ENCODE measurements at places on chromosomes 2 and 18. TPM values are rescaled to one million over a fixed set of nuclear protein-coding genes. Genes with fewer than 3 reads are reported as not detected.

The POMC gene
- 4.5 TPM for total RNA-seq

DNA sequence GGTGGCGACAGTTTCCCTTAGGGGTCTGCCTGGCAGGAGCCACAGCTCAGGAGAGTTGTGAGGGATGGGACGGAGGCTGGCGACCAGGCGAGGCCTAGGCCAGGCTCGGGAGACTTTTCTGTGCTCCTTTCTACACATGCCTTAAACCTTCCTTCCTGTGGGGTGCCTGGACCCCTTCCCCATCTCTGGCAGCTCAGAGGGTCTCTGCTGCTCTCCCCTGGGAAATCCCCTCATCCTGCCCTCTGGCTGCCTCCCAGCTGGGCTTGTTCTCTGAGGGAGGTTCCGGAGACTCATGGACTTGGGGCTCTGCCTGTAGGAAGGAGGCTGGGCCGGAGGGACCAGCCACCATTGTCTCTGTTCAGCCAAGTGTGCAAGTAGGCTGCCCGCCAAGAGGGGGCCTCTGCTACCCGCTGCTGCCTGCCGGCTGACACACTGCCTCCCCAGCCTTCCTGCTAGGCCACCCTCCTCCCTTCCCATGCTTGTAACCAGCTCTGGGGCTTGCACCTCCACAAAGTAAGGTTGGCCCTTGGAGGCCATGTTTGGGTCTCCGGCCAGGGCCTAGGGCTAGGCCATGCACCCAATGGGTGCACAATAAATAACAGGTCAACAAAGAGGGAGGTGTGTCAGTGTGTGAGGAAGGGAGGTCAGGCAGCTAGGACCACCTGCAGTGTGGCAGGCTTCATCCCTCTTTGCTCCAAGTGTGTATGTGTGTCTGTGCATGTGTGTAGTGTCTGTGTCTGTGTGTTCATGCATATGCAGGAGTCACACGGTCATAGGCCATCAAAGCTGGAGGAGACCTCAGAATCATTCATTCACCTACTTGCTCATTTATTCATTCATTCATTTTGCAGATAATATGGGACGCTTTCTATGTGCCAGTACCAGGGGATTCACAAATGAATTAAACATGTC is 28.8 kb downstream of the PSD4 start:
- peaks cover 23% of the 10 kb centered on the region for H3K4me1 ChIP-seq
- H3K27me3 ChIP-seq = no peaks in the 10 kb centered on the region

The VIT gene
- not detected for total RNA-seq

The VWA3B gene
- not detected for total RNA-seq

The SH3BP4 gene
- 0.52 TPM for total RNA-seq

DNA sequence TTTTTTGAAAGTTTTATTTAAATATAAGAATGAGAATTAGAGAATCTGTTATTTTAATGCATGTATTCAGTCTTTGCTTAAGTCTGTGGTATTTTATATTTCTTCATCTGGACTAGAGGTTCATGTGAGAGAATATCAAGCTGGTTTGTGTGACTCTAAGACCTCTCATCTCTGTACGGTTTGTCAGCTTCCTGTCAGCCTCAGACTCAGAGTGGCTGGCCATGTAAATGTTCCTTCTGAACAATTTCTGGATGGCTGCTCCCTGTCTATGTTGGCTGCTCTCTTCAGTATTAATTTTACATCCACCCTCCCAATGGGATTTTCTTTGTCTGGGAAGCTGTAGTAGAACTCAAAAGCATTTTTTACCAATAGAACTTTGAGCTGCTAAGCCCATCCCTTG is 225.3 kb upstream of the THUMPD2 start:
- no peak for DNase-seq
- H3K4me1 ChIP-seq = no peaks in the 10 kb centered on the region
- H3K4me3 ChIP-seq = no peak overlapping the region
- no peak overlapping the region for H3K27ac ChIP-seq

The AQP12B gene
- not detected for total RNA-seq

DNA sequence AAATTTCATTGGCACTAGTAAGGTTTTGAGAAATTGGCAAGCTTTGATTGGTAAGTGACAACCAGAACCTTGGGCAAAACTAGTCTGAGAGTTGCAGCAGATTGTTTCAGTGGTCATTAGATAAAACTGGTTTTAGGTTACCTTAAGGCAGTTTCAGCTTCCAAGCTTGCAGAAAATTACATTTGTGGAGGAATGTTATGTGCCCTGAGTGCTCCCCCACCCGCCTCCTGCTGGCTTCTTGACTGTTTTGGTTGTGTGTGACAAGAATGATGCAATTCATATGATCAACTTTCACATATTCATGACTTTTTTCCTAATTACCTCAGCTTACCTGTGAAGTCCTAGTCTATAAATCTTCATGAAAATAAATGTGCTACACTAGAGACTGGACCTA is 599.5 kb upstream of the ZNF804A start:
- H3K4me1 ChIP-seq = no peaks in the 10 kb centered on the region
- no peaks in the 10 kb centered on the region for H3K36me3 ChIP-seq
- no peak overlapping the region for H3K27ac ChIP-seq
- H3K4me3 ChIP-seq = no peak overlapping the region
- DNase-seq = no peak

- no peak for DNase-seq
- no peaks in the 10 kb centered on the region for H3K36me3 ChIP-seq
- H3K4me1 ChIP-seq = no peaks in the 10 kb centered on the region
- H3K27ac ChIP-seq = no peak overlapping the region
- no peaks in the 10 kb centered on the region for H3K27me3 ChIP-seq
These were observed 354.6 kb upstream of the SETBP1 start for GRCh38 chr18:44325903-44326635.

- H3K4me1 ChIP-seq = no peaks in the 10 kb centered on the region
- no peak for DNase-seq
- H3K27ac ChIP-seq = no peak overlapping the region
- no peak overlapping the region for H3K4me3 ChIP-seq
These were observed 35.4 kb upstream of the TMEM182 start for GRCh38 chr2:102726128-102727087.

The MEP1B gene
- not detected for total RNA-seq

DNA sequence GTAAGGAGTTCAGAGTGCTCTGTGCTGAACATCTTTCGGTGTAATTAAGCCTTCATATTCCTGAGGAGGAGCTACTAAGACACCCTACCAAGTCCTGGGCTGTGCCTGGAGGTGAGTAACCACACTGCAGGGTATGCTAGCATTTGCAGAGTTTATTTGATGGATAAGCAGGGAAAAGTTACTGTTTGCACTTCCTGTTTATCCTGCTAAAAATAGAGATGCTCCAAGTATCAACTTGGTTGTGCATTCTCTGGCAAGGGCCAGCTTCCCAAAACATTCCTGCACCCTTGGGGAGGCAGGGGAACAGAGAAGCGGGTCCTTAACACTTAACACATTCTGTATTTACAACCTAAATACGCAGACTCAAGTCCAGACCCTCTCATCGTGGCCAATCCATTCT is 49.8 kb downstream of the PARD6G start:
- peaks cover 4% of the 10 kb centered on the region for H3K27me3 ChIP-seq
- no peaks in the 10 kb centered on the region for H3K36me3 ChIP-seq
- no peak overlapping the region for H3K4me3 ChIP-seq
- H3K27ac ChIP-seq = no peak overlapping the region
- DNase-seq = no peak
- H3K4me1 ChIP-seq = no peaks in the 10 kb centered on the region

DNA sequence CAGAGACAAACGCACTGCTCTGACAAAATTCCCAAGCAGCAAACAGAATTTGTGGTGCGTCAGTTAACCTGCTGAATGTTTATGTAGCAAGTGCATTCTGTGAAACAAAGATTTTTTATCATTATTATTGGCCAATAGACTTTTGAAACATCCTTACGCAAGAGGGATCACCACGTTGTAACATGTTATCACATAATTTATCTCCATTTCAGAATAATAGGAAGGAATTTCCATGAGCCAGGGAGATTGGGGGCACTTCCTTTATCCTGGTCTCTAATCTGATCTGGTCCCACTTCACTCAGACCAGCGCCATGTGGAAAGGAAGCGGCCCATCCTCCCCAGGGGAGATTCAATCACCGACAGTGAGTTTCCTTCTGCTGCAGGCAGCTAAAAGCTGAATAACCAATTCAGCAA is 166.1 kb downstream of the PID1 start:
- no peaks in the 10 kb centered on the region for H3K27me3 ChIP-seq
- H3K27ac ChIP-seq = no peak overlapping the region
- H3K4me1 ChIP-seq = no peaks in the 10 kb centered on the region
- H3K36me3 ChIP-seq = no peaks in the 10 kb centered on the region
- DNase-seq = no peak

The GCG gene
- not detected for total RNA-seq

The SERPINB13 gene
- not detected for total RNA-seq
